Stimulated activated CD8-positive, alpha-beta memory T cell treated with anti-CD3 and anti-CD28 coated beads, Interleukin-15, amount 100 ng/mL, for 4 hours (primary cell): ENCODE measurements at places on chromosomes 2 and 18.

DNA sequence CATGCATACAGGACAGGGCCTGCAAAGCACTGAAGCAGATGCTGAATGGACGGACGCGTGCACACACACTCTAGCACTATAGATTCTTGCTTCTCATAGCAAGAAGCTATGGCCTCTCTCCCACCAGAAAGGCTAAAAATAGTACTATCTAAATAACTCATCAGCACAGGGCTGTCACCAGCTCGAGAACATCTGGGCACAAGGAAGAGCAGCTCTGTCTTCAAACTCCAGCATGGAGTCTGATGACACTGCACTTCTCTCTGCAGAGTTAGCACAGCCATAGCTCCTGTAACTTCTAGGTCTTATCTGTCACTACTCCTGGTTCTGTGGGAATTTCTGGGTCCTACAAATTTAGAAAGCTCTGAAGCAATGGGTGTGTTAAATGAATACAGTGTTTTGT is 123.5 kb downstream of the MYO5B start:
- no peak for DNase-seq

DNA sequence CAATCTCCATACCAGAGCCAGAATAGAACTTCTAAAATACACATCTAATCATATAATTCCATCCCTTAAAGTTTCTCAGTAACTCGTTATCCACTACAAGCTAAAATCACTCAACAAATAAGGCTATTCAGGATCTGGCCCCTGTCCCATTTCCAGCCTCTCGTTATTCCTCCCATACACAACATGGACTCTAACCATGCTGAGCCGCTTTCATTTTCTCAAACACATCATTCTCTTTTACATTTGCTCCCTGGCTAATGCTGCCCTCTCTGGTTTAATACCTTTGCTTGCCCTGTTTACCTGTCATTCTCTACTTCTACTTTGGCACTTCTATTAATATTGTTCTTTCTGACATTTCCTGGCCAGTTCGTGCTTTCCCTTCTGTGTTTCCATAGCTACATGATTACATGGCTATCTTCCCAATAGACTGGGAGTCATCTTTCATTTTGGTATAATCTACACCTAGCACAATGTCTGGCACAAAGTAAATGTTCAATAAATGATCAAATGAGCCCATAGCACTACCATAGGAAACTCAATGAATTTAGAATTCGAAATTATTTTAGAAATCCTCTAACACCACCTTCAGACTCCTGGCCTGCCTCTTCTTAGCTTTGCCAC is 163.6 kb upstream of the VRK2 start:
- DNase-seq = no peak

DNA sequence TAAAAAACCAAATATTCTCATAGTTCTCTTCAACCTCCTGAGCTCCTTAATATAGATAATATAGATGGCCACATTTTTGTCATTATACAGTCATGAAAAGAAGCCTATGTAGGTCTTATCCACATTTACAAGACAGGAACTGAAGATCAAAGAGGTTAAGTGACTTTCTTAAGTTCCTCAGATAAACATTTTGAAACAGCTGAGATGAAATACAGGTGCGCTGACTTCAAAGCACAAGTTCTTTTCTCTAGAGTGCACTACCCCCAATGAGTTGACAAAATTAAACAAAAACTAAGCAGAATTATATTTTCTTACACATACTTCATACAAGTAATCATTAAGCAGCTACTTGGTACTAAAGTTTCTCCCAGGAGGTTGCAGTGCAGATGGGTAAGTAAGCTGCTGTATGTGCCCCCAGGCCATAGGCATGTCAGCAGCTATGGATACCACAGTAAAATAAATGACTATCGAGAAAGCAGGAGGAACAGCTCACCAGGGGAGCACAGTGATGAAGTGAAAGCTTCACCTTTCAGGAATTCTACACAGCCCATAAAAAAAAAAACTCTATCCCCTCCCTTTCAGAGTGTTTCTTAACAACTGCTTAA is 199.8 kb downstream of the DPP10 start:
- no peak for DNase-seq

DNA sequence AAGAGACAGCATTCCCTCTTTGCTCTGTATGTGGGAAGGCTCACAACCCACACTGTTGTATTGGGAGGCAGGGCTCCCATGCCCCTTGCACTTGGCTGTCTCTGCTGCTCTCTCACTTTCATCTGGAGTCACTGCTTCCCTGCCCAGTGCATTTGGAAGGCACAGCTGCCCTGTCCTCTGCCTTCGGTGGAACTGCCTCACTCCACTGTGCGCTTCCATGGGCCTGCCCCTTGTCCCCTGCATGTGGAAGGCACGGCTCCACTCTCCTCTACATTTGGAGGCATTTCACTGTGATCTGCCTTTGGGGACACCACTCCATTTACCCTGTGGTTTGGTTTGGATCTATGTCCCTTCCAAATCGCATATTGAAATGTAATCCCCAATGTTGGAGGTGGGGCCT is 9.1 kb upstream of the PROM2 start:
- DNase-seq = no peak

DNA sequence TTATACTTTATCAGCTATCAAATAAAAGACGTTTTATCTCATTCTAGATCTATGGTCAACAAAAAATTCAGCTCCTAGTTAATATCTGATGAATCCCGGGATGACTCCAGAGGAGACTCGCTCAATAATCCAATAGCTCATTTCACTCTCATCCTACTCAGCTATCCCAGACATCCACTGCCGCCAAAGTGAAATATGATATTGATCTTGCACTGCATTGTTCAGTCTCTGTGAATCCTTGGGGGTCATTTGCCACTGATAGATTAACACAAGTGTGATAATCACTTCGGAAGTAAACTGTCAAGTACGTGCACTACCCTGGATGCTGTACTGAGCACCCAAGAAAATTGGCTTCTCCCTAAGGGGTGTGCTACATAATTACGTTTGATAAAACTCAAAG is 249.1 kb downstream of the SUCLG1 start:
- no peak for DNase-seq

DNA sequence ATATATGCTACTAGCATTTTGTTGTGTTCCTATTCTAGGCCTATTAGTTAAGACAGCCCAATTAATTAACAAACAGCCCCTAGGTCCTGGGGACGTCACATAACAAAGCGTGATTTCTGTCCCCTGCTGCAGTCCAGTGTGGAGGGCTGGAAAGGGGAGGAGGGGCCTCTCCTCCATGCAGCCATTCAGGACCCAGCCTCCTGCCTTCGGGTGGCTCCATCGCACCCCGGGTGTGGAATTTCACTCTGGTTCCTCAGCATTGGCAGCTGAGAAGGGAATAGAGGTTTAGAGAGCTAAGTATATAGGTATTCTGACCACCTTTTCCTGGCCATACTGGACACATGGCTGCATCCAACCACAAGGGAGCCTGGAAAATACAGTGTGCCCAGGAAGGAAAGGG is 42.4 kb downstream of the MC2R start:
- no peak for DNase-seq

DNA sequence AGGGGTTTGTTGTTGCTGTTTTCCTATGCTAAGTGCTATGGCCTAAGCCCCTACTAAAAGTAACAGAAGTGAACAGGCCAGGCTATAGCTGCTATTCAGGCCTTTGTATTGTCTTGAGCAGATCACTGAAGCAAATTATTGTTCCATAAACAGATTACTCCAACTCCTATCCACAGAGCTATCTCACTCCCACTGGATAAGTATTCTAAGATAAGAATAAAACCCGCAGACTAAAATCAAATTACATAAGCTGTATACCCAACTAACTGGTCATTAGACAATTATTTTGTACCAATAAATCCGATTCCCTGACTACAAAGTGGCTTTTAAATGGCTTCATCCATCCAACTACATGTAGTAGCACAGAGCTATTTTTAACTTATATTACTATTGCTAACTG is 74.3 kb downstream of the THADA start:
- DNase-seq = no peak

DNA sequence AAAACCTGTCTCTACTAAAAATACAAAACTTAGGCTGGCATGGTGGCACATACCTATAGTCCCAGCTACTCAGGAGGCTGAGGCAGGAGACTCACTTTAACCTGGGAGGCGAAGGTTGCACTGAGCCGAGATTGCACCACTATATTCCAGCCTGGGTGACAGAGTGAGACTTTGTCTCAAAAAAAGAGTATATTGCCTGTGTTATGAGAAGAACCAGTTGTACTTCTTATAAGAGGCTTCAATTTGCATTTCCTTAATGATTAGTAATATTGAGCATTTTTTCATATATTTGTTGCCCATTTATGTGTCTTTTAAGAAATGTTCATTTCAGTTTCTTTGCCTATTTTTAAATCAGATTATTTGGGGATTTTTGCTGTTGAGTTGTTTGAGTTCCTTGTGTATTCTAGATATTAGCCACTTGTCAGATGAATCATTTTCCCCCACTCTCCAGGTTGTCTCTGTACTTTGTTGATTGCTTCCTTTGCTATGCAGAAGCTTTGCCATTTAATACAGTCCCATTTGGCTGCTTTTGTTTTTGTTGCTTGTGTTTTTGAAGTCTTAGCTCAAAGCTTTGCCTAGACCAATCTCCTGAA is 75.8 kb upstream of the LRPPRC start:
- DNase-seq = no peak

DNA sequence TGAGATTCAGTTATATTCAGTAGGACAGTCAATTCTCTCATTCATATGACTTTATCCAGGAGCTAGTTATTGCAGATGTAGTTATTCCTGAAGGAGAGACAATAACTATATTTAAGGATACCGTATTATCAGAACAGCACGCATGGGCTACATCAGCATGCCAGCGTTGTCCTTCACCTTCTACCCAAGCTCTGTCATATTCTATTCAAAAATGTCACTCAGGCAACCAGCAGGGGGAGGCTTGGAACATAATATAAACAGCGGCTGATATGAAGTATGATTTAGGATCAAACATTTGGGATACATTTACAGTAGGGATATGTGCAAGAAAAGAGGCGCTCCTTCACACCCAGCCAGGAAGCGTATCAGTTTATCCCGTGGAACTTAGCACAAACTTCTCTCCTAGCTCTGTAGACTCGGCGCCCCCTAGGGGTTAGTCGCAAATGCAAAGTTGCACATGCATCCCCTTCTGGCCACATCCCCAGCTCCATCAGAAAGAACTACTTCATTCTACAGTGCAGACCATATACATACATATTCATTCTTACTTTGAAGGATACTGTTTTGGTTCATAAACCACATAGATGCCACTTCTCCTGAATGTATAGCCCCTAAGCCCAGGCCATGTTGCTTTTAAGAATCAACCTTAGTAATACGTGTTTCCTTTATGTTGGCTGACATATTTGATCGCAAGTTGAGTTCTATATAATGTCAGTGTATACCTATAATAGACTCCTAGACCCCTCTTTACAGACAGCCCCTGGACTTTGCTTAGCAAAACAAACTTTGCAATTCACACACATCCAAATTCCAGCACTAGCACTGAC is 759.4 kb downstream of the ADCYAP1 start:
- DNase-seq = no peak

DNA sequence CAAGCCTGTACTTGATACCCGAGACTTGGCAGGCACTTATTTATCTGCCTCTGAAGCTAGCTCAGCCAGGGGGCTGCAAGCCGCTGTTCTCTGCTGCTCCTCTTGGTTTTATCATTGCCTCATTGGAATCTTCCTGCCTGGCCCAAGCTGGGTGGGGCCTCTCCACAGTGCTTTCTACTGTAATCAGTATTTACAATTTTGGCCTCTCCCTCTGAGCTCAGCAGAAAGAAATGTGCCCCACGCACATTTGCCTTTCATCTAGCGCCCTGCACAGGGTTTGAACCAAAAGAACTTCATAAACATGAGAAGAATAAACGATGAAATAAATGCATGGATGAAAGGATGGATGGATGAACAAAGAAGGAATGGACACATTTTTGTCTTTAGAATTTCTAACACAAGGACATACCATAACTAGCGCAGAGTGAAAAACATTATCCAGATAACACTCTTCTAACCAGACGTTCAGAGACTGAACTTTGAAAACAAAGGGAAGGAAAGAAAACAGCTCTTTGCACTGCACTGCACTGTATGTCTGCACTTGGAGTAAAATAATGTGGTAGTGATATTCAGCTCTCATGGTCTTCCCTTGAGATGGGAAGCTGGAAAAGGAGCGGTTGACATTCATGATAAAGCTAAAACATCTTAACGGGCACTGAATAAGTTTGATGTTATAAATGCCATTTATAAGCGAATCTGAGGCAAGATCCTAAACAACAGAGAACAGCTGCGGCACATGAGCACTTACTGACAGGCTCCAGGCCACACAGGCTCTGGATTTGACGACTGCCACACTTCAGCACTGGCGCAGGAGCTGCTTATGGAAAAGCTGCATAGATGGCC is 86.8 kb upstream of the SP3 start:
- no peak for DNase-seq

GRCh38 chr2:98269274-98269673 is 77.0 kb upstream of the CNGA3 start:
- DNase-seq = no peak

DNA sequence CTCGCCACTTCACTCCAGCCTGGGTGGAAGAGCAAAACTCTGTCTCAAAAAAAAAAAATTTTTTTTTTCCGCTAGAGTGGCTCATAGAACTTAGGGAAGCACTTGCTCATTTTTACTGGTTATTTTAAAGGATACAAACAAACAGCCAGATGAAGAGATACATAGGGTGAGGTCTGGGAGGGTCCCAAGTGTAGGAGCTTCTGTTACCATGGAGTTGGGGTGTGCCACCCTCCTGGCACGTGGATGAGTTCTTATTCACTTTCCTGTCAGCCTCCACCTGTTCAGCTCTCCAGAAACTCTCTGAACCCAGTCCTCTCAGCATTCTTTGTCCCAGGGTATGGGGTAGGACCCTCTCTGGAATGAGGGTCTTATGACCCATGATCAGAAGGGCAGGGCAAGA is 4.9 kb upstream of the MAT2A start:
- DNase-seq = no peak

- no peak for DNase-seq
Observed at GRCh38 chr18:76382275-76382674, 112.8 kb downstream of the ZNF516 start.

DNA sequence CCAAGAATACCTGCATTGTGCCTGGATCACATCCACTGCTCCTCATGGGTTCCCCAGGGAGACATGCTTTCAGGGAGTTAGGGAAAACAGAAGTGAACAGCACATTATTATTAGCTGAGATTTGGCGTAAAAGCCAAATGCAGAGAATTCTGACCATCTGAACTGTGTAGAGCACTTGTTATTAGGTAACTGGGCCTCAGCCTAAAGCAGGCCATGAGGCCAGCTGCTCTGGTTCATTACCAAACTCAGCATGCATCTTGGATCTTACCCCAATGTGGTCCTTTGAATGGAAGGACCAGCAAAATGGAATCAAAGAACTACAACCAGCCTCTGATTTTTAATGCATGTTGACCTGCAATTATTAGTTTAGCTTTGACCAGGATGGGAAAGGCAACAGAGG is 322.3 kb downstream of the KCNS3 start:
- DNase-seq = no peak

DNA sequence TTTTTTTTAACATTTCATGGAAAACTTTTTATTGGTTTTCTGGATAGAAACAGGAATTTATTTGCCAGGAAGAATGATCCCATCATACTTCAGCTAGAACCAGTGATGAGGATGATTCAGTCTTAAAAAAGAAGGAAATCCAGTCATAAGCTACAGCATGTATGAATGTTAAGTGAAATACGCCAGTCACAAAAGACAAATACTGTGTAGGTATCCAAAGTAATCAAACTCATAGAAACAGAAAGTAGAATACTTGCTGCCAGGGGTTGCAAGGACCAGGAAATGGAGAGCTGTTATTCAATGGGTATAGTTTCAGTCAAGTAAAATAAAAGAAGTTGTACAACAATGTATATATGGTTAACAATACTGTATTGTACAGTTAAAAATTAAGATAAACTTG is 21.3 kb downstream of the PSME4 start:
- no peak for DNase-seq

GRCh38 chr2:177429688-177430325 is 37.2 kb downstream of the AGPS start:
- no peak for DNase-seq
